AG09309 (cell line): ENCODE measurements at places on chromosomes 12 and 14.
A peak's percentile ranks its signal among the peaks of the same experiment; 100 is the strongest.

DNA sequence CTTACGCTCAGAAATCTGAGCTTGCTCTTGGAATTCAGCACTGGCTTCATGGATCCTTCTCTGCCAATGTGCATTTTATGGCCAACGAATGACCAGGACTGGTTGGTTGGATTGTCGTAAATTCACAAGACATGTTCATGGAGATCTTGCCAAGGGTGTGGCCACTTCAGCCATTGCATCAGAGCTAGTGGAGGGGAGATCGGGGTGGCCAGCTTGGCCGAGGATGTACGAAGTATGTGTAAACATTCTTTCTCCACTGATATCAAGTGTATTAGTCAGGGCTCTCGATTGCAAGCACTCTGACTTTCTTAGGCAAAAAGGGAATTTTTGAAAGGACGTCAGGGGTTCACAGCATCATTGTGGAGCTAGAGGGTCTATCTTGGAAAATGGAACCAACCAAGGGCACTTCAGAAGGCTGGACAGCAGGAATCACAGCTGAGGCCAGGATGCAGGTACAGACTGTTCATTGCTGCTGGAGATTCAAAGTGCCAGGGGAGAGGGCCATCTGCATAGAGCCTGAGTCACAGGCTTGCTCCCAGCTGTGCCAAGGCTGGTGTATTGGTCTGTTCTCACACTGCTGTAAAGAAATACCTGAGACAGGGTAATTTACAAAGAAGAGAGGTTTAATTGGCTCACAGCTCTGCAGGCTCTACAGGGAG lies 32.9 kb upstream of the ADGRD1 start:
- DNase-seq: peak; percentile 66

DNA sequence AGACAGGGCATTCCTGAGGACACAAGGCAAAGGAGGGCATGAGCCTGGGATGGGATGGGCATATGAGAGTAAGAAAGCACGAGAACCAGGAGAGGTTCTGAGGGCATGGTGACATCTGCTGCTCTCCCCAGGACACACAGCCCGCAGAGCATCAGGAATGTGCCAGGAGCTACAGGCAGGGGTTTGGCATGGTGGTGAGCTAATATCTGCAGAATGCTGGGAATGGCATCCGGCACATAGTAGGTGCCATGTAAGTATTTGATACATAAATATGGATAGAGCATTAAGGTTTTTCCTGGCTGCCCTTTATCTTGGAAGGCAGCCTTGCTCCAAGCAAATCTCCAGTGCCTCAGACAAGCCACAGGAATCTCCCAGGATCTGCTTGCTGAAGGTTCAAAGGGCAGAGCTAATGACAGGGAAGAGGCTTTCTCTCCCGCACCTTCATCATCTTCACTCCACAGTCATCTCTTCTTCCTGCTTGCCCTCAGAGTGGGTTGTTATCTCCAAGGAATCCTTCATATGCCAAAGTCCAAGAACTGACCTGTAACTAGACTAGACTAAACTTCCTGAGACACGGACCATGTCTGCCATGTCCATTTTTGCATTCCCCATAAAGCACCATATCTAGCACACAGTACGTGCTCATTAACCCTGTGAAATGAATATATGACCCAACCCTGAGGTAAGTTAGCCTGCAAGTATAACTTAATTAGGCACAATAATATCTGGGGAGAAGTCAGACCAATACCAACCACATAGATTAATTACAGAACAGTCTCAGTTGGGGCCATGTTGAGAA lies 62.0 kb upstream of the SCN8A start:
- no peak for DNase-seq

- DNase-seq: no peak
These were observed 4.1 kb upstream of the ETV6 start for GRCh38 chr12:11645391-11645790.

GRCh38 chr12:42541965-42542364 lies 47.6 kb downstream of the PRICKLE1 start:
- DNase-seq: no peak

GRCh38 chr14:94547726-94548125 lies 13.5 kb upstream of the SERPINA4 start:
- no peak for DNase-seq

GRCh38 chr14:72752034-72752412 lies 141.9 kb downstream of the DPF3 start:
- no peak for DNase-seq

GRCh38 chr14:67514203-67514607 lies 18.9 kb upstream of the PLEKHH1 start:
- no peak for DNase-seq

GRCh38 chr14:105286759-105287144 lies 14.0 kb downstream of the BRF1 start:
- DNase-seq: no peak

- DNase-seq: no peak
These were observed 22.2 kb downstream of the MANSC1 start for GRCh38 chr12:12327802-12328201.

GRCh38 chr14:68380329-68380741 lies 412.5 kb downstream of the ZFP36L1 start:
- DNase-seq: no peak

GRCh38 chr12:92414170-92415070 lies 268.8 kb upstream of the BTG1 start:
- no peak for DNase-seq

DNA sequence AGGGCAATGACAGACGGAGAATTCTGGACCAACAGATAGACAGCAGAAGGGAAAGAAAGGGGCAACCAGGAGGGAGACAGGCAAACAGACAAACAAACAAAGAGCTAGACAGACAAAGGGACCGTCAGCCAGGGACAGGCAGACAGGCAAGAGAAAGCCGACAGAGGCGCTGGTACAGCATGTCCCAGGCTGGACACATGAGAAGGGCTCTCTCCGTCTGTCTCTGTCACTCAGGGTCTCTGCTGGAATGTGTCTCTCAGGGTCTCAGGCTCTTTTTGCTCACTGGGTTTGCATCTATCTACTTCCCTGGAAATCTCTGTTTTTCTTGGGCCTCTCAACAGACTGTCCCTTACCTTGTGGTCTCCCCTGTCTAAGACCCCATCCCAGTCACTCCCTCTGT lies 8.2 kb upstream of the SMUG1 start:
- DNase-seq: no peak

- no peak for DNase-seq
These were observed 5.4 kb downstream of the C12orf75 start for GRCh38 chr12:105335856-105336255.

- DNase-seq: no peak
These were observed 11.0 kb downstream of the GRIP1 start for GRCh38 chr12:66667906-66668305.
